ENCODE measurements at places on chromosomes 3 and 15.

DNA sequence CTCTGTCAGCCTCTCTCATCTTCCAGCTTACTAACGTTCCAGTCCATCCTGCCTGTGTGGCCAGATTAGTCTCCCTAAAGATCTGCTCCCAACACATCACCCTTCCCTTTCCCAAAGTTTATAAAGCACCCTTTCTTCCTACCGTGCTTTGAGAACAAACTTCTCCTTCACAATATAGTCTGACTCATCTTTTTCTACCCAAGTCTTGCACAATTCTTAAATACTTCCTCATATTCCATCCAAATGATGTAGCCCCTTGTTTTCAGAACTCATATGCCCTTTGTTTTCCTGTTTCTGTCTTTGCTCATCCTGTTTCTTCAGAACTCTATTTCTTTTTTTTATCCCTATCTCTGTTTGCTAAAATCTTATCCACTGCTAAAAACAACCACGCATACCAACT, 326.8 kb downstream of the MFSD1 start:
- DNase-seq: no peak

DNA sequence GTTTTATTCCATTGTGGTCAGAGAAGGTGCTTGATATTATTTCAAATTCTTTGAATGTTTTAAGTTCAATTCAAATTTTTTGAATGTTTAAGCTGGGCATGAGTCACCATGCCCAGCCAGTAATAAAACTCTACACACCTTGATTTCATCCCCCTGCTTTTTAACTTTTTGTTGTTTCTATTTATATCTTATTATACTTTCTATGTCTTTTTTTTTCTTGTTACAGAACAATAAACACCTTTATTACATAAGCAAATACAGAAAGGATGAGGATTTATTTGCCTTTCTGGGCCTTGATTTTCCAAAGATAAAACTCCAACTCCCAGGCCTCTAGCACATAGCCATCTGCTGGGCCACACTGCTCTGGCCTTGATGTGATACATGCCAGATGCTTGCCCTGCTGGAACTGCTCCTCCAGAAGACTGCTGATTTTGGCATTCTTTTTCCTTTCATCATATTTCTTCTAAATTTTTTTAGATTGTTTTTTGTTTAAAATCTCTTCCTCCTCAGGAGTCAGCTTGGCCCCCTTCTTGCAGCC, 14.0 kb downstream of the DNAH12 start:
- DNase-seq: no peak

GRCh38 chr15:66670175-66670574, 31.9 kb upstream of the SMAD6 start:
- no peak for DNase-seq

GRCh38 chr3:158649791-158650190, 5.5 kb downstream of the GFM1 start:
- DNase-seq: no peak

DNA sequence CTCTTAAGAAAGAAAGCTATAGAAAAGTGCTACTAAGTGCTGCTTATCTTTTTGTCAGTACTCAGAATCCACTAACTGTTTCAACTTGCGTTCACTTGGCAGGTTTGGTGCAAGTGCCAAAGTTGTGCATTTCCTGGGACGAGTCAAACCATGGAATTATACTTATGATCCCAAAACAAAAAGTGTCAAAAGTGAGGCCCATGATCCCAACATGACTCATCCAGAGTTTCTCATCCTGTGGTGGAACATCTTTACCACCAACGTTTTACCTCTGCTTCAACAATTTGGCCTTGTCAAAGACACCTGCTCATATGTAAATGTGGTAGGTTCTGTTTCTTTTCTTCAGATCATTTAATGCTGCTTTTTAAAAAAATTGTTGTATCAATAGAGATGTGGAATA, 32.6 kb downstream of the GYG1 start:
- no peak for DNase-seq

DNA sequence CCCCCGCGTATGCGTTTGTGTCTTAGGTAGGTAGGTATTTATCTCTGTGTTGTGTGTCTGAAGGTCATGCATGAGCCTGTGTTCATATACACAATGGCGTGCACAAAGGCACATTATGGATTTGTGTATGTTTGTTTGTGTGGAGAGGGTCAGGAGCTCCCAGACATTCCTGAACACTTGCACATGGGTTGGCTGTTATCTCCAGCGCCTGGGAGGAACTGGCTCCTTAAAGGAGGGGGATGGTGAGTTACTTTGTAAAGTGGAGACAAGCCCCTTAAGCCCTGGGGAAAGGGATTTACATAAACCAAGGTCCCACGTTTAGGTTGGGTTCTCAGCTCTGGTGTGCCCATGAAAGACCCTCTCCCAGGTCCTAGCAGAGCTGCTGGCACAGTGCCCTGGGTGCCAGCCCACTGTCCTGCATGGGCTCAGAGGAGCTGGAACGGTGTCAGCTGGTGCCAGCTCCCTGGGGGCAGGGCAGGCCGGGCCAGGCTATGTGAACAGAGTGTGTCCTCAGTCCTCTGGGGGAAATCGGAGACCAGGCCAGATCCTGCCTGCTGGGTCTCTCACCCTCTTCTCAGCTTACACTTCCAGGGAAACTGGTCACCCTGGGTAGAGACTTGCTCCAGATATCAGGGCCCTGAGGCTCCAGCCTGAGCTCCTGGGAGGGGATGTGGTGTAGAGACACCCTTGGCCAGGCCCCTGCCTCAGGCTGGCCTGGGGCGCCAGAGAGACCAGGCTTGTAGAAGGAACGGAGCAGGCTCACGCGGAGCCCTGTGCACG, 25.1 kb downstream of the SNX33 start:
- DNase-seq: no peak

- no peak for DNase-seq
Measured at GRCh38 chr3:63048367-63049326, 173.4 kb upstream of the CADPS start.

GRCh38 chr15:38401106-38401505, 52.8 kb upstream of the FAM98B start:
- DNase-seq: no peak

DNA sequence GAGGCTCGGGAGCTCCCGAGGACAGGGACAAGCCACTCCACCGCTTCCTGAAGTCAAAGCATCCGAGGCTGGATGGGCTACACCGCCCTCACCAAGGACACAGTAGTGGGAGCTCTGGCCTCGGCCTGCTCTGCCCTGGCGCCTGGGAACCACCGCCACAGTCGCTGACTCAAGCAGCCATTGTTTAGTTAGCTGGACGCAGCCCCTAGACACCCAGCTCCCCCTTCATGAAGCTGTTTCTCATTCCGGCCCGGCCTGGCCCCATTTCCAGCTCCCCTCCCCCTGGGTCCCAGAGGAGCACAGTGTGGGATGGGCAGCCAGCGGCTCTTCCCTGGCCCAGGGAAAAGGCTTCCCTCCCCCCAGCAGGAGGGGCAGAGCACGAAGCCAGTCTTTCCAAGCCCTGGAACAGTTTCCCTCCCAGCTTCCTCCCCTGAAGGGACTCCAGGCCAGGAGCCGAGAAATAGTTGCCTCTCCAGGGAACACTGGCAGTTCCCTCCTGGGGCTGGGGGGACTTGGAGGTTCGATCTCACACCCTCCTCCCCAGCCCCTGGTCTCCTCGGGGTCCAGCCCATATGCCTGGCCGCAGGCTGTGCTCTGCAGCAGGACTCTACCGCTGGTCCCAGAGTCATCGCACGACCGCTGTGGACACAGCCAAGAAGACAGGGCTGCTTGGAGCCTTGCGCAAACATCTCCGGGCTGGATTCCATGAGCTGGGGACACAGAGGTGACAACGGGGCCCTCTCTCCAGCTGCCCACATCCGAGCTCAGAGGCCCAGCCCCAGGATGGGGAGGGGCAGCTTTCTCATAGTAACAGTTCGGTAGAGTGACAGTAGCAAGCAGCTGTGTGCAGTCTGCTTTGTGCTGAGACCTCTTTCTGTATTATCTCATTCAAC, 10.0 kb downstream of the PLXND1 start:
- no peak for DNase-seq

DNA sequence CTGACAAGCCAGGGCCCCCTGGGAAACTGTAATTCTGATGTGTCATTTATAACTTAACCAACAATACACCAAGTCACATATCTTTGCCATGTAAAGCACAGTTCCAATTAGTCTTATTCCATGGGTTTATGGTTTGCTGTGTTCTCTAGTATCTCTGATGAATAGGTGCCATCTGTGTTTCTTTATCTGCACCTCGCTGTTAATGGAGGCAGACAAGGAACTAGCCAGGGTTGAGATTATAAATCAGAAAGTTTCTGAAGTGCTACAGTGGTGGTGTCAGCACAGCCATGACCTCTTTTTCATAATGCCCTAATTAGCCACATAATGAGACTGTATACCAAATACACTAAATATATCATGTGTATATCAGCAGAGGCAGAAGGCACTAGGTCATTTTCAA, 866.4 kb downstream of the PLOD2 start:
- DNase-seq: no peak

DNA sequence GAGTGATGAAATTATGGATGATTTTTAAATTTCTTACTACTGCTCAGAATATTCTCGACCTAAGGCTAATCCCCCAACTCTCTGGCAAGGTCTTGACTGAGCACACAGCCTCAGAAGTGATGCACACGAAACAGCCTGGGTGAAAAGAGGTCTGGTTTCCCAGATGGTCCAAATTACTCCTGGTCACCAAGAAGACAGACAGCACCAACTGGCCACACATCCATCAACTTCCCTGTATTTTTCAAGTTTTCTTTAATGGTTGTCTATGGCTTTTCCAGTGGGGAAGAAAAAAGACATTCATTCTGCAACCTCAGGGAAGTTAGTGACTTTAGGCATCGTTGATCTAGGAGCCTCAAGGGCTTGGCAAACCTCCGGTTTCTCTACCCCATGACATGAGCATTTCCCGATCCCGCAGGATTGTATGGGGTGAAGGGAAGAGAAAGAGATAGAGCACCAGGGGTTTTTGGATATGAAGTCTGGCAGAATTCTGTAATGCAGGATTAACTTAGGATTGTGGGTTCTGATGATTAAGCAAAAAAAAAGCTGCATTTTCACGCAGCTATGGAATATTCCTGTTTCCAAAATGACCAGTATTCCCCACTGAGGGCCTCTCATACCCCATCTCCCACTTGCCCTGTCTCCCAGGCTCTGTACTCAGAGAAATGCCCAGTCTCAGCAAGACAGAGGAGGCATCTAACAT, 62.2 kb downstream of the UMPS start:
- no peak for DNase-seq

DNA sequence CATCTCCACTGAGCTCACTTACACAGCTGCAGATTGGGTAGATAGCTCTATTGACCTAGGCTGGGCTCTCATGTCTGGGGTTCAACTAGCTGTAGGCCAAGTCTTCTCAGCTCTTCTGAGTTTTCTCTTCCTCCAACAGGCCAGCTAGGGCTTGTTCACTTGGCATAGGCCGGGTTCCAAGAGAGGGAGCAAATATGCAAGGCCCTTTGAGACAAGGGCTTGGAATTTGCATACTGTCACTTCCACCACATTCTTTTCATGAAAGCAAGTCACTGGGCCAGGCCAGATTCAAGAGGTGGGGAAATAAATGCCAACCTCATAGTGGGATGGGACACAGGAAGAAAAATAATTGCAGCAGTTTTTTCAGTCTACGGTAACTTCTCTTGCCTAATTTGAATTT, 25.2 kb downstream of the PIGB start:
- no peak for DNase-seq

DNA sequence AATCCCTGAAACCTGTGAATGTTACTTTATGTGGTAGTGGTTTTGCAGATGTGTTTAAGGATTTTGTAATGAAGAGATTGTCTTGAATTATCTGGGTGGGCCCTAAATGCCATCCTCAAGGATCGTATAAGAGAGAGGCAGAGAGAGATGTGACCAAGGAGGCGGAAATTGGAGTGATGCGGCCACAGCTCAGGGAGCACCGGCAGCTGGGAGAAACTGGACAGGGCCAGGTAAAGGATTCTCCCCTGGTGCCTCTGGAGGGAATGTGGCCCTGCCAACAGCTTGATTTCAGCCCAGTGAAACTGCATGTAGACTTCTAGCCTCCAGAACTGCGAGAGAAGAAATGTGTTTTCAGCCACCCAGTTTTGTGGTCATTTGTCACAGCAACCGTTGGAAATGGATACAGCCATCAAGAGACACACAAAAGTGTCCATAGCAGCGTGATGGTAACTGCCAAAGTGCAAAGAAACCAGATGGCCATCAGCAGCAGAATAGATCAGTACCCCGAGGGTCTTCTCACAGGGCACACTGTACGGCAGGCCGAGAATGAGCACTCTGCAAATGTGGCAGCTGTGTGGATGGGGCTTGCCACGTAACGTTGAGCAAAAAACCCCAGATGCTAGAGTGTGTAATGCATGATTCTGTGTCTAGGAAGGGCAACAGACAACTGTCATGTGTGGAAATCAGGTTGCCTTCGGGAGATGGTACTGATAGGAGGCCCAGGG, 12.2 kb downstream of the APBA2 start:
- DNase-seq: no peak

- no peak for DNase-seq
Measured at GRCh38 chr3:151412989-151413388, 28.4 kb upstream of the P2RY12 start.

DNA sequence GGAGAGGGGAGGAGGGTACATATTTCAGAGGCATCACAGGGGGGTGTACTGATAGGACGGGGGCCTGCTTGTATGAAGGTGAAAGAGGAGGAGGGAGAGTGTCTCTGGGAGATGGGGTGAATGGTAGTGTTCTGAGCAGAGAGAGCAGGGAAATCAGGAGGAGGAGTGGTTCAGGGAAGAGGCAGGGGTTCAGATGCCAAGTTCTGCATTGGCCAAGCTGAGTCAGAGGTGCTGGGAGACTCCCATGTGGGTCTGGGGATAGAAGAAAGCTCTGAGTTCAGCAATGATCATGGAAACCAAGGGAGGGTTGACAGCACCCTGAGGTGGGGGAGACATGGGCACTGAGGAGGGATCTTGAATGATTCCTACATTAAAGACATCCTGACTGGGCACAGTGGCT, 3.0 kb downstream of the CYP8B1 start:
- DNase-seq: no peak

GRCh38 chr3:139653582-139653981, 24.2 kb downstream of the NMNAT3 start:
- no peak for DNase-seq

- no peak for DNase-seq
Measured at GRCh38 chr3:56851966-56852884, 50.5 kb upstream of the ARHGEF3 start.

- DNase-seq: no peak
Measured at GRCh38 chr15:77495838-77496596, 75.3 kb downstream of the HMG20A start.

- DNase-seq: no peak
Measured at GRCh38 chr3:27108322-27108721, 260.9 kb downstream of the NEK10 start.

DNA sequence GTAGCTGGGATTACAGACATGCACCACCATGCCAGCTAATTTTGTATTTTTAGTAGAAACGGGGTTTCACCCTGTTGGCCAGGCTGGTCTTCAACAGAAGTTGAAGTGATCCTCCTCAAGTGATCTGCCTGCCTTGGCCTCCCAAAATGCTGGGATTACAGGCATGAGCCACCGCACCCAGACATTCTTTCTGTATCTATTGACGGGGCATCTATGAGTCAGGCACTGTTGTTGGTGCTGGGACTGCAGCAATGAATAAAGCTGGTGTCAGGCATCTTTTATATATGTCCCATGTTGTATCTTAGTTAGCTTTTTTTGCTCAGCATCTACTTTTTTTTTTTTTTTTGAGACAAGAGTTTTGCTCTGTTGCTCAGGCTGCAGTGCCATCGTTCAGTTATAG, 47.6 kb upstream of the ULK4 start:
- DNase-seq: no peak

All from activated T-cell treated with anti-CD3 and anti-CD28 coated beads for 4 hours (primary cell).